ENCODE measurements at places on chromosomes 12 and 14.
A peak's percentile ranks its signal among the peaks of the same experiment; 100 is the strongest.

- DNase-seq: peak; percentile 24
Measured at GRCh38 chr12:754851-755562, 2.6 kb downstream of the WNK1 start.

DNA sequence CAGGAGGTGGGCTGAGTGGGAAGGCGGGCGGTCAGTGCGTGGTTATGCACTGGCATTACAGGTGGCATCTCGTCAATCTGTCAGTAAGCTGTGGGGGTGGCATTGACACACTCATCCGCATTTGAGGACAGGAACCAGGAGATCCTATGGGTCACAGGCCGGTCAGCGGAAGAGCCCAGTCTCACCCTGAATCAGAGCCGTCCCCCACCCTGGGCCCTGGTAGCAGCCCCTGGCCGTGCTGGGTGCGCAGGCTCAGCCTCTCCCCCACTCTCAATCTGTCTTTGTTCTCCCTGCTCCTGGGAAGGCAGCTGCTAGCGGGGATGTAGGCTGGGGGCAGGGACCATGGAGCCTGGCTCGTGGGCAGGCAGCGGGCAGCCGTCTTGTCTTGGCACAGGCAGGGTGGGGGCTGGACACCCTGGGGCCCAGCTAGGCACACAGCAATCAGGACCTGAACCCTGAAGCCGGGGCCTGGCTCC, 5.1 kb downstream of the INF2 start:
- no peak for DNase-seq

GRCh38 chr14:89675590-89675989, 258.6 kb upstream of the FOXN3 start:
- no peak for DNase-seq

DNA sequence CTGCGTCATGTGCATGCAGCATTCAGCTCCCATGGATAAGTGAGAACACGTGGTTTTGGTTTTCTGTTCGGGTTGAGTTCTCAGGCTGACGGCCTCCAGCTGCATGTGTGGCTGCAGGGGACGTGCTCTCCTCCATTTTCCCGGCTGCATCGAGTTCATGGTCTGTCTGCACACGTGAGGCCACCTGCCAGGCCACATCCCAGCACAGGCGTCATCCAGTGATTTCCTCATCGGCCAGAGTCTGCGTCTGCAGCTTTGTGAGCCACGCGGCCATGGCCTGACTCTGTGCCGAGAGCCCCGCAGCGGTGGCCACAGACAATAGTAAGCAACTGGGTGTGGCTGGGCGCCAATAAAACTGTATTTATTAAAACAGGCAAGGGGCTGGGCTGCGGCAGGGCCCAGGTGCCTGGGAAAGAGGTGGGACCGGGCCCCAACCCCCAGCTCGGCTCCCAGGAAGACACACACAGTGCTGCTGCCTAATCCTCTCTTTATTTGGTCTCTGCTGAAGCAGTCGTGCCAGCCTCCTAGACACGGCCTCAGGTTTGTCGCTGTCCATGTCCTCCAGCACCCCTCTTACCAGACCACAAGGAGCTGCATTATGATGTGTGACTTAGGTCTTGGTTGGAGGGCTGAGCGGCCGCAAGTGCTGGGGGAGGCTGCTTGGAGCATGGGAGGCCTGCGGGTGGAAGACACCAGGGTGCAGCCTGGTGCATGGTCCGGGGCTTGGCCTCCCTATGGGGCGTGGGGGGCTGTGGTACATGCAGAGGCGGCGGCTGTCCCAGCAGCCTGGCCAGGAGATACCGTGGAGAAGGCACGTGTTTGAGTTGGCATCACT, 52.0 kb downstream of the NOC4L start:
- no peak for DNase-seq

DNA sequence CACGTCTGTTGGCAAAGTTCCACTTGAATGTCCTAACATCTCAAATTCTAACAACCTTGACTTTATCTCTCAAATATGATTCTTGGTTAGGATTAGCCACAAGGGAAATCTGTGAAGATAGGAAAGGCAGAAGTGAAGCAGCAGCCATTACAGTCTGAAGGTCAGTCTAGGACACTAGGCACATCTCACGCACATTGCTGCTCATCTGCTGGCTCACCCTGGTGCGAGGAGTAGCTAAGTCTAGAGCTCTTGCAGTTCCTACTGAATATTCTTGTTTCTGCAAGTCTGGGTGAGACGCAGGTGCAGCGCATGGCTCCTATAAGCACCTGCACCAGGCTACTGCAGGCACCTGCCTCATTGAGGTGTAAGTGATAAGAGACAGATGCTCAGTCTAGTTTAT, 6.4 kb upstream of the SLC25A3 start:
- no peak for DNase-seq

DNA sequence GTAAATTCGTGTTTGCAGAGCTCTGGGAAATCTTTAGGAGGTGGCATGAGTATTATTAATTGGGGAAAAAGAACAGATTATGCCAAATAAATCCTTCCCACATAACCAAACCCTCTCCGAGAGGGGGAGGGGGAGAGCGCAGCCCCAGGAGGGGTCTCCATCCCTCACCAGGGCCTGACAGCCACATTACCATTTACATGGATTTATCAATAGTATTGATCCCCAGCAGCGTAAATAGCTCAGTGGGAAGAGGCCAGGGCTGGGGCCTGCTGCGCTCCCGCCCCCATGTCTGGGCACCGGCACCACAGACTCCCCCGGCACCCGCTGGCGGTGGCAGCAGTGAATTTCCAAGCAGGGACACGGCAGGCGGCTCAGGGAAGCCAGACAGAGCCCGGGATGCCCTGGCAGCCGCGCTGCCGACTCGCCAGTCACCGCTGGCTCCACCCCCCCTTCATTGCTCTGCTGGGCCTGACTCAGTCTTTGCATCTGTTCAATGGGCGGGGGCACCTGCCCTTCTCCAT, 2.4 kb downstream of the NCOR2 start:
- no peak for DNase-seq

GRCh38 chr14:55388160-55388559, 23.5 kb downstream of the ATG14 start:
- DNase-seq: peak; percentile 70

DNA sequence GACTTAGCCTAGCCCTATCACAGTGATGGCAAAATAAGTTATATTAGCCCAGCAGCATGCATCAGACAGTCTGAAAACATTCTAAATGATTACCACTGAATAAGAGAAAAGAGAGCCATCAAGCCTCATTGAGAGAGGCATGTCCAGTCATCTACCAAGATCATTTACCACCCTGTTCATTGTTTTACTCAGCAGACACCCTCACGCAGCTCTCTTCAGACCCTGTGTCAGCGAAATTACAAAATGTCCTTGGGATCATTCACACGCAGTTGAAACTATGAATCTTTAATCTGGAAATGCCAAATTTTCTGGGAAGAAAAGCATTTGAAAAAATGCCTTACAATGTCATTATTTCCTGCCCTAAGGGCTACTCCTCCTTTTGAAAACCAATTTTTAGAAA, 89.5 kb downstream of the PTPRO start:
- DNase-seq: no peak

GRCh38 chr12:124582108-124582424, 14.7 kb upstream of the NCOR2 start:
- DNase-seq: no peak

DNA sequence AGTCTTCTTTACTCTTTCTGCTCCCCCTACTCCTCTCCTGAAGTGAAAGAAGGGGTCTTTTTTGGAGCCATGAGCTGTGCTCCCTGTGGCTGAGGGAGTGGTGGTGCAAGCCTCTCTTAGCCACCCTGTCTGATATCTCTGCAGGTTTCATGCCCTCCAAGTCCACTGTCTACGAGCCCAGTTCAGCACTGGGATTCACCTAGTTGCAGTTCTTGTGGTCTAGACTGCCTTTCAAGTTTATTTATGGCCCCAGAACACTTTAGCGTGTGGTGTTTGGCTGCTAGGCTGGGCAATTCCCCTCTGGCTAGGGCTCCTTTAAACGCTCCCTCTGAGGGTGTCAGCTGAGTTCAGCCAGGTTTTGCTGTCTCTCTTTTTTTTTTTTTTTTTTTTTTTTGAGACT, 908.6 kb downstream of the TRHDE start:
- no peak for DNase-seq

GRCh38 chr14:53432378-53432802, 279.3 kb upstream of the DDHD1 start:
- DNase-seq: peak; percentile 32

GRCh38 chr14:69917287-69917686, 38.1 kb downstream of the SMOC1 start:
- no peak for DNase-seq

DNA sequence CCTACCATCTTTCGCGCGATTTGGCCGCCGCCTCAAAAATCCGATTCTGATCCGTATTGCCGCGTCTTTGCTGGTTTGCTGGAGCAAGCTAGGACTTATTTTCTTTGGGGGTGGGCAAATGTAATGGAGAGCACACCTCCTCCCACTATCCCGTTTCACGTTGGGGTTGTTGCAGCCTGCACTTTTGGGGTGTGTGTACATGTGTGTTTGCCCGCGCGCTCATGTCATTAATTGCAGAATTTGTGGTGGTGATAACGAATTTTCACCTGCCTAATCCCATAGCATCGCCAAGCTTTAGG, 657 bp downstream of the METAP2 start:
- no peak for DNase-seq

DNA sequence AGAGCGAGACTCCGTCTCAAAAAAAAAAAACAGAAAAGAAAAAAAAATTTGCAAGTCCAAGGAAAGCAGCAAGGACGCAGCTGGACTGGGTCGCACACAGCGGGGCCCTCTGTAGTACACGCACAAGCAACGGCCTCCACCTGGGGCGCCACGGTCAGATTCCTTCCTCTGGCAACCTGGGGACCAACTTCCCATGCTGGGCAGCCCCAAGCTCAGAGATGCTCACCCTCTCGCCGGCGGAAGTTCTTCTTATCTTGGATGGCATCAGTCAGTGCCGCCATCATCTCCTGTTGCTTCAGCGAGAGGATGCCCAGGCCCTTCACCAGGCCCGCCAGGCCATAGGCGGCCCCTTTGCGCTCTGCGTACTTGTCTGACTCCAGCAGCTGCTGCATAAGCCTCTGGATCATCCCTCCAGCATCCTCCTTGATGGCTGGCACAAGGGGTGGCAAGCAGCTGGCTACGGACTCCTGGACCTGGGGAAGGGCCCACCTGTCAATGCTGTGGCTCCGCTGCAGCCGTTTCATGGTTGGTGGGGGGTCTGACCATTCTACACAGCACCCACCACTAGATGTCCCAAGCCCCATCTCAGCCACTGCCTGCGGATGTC, 34.5 kb upstream of the RAB35 start:
- no peak for DNase-seq

DNA sequence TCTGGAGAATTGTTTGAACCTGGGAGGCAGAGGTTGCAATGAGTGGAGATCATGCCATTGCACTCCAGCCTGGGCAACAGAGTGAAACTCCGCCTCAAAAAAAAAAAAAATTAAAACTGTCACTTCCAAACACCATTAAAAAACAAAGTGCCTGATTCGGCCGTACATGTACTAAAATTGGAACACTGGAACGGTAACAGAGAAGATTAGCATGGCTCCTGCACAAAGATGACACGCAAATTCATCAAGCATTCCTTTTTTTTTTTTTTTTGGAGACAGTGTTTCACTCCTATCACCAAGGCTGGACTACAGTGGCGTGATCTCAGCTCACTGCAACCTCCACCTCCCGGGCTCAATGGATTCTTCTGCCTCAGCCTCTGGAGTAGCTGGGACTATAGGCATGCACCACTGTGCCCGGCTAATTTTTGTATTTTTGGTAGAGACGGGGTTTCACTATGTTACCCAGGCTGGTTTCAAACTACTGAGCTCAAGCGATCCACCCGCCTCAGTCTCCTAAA, 40.2 kb upstream of the SINHCAF start:
- no peak for DNase-seq

DNA sequence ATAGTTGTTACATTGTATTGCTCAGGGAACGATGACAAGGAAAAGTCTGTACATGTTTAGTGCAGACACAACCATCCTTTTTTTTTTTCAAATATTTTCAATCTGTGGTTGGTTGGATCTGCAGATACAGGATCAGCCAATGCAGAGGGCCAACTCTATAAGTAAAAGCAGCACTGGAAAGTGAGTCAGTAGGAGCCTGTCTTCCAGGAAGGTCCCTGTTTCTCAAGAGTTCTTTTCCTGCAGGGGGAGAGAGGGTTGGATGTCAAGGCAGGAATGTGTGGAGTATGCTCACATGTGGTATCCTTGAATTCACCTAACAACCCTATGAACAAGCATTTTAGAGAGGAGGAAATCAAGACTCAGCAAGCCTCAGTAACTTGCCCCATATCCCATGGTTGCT, 409.1 kb downstream of the NPAS3 start:
- no peak for DNase-seq

DNA sequence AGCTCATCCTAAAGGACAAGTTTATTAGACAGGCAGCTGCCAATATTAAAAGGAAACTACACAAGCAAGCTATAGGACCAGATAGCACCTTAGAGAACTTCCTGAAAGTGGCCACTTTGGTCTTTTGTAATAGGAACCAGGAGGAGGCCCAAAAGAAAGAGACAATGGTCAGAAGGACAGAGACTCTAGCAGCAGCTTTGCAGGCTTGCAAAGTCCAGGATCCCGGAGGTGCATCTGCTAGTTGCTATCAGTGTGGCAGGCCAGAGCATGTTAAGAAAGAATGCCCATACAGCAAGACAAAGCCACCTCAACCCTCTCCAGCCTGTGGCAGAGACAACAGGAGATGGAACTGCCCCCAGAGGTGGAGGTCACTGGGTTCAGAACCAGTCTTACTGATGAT, 23.4 kb downstream of the APOBEC1 start:
- no peak for DNase-seq

DNA sequence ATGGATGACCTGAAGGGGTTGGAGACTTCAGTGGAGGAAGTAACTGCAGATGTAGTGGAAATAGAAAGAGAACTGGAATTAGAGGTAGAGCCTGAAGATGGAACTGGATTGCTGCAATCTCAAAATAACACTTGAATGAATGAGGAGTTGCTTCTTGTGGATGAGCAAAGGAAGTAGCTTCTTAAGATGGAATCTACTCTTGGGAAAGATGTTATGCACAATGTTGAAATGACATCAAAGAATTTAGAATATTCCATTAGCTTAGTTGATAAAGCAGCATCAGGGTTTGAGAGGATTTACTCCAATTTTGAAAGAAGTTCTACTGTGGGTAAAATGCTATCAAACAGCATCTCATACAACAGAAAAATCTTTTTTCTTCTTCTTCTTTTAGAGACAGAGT, 186.4 kb upstream of the PRKD1 start:
- no peak for DNase-seq

DNA sequence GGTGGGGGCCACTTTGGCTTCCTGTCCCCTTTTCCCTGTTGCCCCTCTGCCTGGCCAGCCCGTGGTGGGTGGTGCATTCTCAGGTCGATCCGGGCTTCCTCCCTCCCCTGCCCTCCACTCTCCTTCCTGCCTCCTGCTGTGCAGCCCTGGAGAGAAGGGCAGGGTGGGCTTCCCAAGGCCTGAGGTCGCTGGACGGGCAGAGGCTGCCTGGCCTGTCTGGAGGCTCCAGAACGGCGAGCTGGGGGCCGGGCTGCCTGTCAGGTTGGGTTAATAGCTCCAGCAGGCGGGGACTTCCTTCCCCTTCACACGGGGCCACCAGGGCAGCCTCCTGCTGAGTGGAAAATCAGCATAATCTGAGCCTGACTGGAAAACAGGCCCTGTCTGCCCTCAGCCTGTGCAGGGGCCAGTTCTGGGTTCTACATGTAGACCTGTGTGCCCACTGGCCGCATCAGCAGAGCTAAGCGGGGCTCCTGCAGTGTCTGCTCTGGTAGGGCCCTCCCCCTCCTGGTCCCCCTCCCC, 11.3 kb downstream of the KIF26A start:
- no peak for DNase-seq
